Activated T-helper 17 cell treated with anti-CD3 and anti-CD28 coated beads, Interleukin-2, amount 50 U/mL, for 72 hours (primary cell): ENCODE measurements at places on chromosomes 16 and 17.

DNA sequence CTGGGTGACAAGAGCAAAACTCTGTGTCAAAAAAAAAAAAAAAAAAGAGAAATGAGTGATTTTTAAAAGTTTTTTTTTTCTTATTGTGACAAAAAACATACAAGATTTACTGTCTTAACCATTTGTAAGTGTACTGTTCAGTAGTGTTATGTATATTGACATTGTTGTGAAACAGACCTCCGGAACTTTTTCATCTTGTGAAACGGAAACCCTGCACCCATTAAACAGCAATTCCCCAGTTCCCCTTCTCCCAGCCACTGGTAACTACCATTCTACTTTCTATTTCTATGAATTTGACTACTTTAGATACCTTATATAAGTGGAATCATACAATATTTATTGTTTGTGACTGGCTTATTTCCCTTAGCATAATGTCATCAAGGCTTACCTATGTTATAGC lies 18.7 kb downstream of the DUS2 start:
- H3K4me1 ChIP-seq, result peaks cover 9% of the 10 kb centered on the region
- no peak overlapping the region for H3K4me3 ChIP-seq
- H3K27me3 ChIP-seq, result no peaks in the 10 kb centered on the region
- peaks cover 65% of the 10 kb centered on the region for H3K36me3 ChIP-seq
- H3K27ac ChIP-seq, result no peak overlapping the region
- ATAC-seq, result no peak

- H3K27me3 ChIP-seq, result no peaks in the 10 kb centered on the region
- H3K36me3 ChIP-seq, result peaks cover 78% of the 10 kb centered on the region
- H3K4me1 ChIP-seq, result peaks cover 4% of the 10 kb centered on the region
- no peak for ATAC-seq
Measured at GRCh38 chr17:49834118-49834743, 13.6 kb downstream of the TAC4 start.

- no peaks in the 10 kb centered on the region for H3K27me3 ChIP-seq
- ATAC-seq, result no peak
- H3K4me3 ChIP-seq, result no peak overlapping the region
- H3K27ac ChIP-seq, result no peak overlapping the region
- H3K4me1 ChIP-seq, result peaks cover 6% of the 10 kb centered on the region
Measured at GRCh38 chr17:1796800-1797199, 32.9 kb downstream of the SMYD4 start.

DNA sequence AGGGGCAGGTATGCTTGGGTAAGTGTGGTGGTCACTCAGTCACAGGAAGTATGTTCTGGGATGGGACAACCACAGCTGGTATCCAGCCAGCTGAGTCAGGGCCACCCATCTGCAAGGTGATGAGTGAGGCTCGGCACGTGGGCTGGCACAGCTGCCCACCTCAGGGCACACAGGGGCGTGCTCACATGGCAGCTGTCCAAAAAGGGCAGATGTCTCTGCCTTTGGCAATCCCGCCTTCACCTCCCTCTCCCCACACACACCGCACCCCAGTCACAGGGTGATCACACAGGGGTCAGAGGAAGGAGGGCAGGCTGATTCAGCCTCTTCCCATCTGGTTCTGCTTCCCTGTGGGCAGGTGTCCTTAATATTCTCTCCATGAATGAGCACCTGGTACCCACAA lies 85.9 kb upstream of the TOB1 start:
- no peak overlapping the region for H3K4me3 ChIP-seq
- peaks cover 4% of the 10 kb centered on the region for H3K4me1 ChIP-seq
- H3K27me3 ChIP-seq, result no peaks in the 10 kb centered on the region
- H3K27ac ChIP-seq, result no peak overlapping the region
- ATAC-seq, result no peak

GRCh38 chr17:72152387-72152929 lies 31.6 kb downstream of the SOX9 start:
- H3K36me3 ChIP-seq, result no peaks in the 10 kb centered on the region
- no peak overlapping the region for H3K27ac ChIP-seq
- H3K27me3 ChIP-seq, result peaks cover 7% of the 10 kb centered on the region
- no peak overlapping the region for H3K4me3 ChIP-seq
- no peak for ATAC-seq

- H3K36me3 ChIP-seq, result no peaks in the 10 kb centered on the region
- peaks cover 5% of the 10 kb centered on the region for H3K4me1 ChIP-seq
- H3K27ac ChIP-seq, result no peak overlapping the region
- peaks cover 19% of the 10 kb centered on the region for H3K27me3 ChIP-seq
Measured at GRCh38 chr17:21513012-21513570, 136.9 kb downstream of the KCNJ12 start.

DNA sequence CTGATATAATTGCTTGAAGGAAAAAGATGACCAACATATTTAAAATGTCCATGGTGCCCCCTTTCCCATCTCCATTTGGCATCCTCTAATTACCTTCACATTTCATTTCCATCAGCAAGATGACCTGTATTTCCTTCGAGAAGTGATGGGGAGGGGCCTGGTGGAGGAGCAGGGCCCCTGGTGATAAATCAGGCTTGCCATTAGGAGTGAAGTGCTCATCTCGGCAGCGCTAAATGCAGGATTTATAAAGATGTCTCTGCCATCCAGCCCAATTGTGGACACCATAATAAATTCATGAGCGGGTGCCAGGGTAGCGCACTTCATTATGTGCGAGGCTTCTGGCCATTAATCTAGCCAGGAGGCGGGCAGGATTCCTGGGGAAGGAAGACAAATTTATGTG lies 101.5 kb upstream of the IRX6 start:
- peaks cover 13% of the 10 kb centered on the region for H3K27me3 ChIP-seq
- H3K27ac ChIP-seq, result no peak overlapping the region
- no peaks in the 10 kb centered on the region for H3K4me1 ChIP-seq
- no peaks in the 10 kb centered on the region for H3K36me3 ChIP-seq
- H3K4me3 ChIP-seq, result no peak overlapping the region
